Substantia nigra (tissue), 51 donors: ENCODE measurements at places on chromosomes 6 and 20.
A peak's percentile ranks its signal among the peaks of the same experiment; 100 is the strongest.

GRCh38 chr6:134610411-134610810 lies 292.5 kb upstream of the SGK1 start:
- no peak for DNase-seq

DNA sequence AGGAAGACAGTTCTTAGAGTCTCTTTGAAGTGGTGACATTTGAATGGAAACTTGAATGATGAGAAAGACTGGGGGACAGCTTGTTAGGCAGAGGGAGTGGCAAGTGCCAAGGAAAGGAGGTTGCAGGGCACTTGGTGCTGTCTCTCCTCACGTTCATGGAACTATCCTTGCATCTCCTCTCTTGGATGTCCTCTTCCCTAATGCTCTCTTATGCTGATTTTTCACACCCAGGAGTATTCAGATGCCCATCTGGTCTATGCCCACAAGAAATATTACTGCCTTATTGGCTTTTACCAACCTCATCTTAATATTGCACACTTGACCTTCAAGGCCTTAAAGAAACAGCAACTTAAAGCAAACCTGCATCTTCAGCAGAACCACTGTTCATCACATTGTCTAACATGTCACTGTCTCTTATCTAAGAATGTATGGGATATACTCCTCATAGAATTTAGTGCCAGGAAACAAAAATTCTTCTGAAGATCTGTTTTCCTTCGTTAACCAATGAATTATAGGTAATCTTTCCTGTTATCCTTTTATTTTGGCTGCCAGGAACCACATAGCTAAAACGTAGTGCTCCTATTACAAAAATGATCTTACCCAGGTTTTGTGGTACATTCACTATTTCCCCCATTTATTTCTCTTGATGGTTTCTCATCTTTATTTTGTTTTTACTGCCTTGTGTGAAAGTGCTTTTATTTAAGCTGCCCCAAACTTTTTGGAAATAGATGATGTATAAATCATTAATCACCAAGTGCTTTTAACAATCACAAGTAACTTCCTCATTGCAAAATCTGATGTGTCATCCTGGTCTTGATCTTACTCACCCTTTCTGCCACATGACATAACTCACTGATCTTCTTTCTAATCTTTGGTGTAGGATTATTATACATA lies 12.8 kb downstream of the RGS17 start:
- no peak for DNase-seq

DNA sequence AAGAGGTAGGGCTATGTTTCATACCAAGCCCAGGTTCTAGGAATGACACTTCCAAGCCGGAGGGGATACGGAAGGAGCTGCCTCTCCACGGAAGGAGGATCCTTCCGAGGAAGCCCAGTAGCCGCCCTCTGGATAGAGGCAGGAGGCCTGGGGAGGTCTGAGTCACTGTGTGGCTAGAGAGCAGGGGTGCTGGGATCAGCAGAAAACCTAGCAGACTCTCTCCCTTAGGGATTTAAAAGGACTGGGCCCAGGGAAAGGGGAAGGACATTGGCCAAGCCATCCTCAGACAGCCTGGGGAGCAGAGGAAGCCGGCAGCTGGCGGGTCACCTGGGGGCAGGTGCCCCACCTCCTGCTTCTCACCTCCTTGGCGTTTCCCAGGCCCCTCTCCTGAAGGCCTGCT lies 36.6 kb upstream of the NFATC2 start:
- DNase-seq = no peak

- no peak for DNase-seq
These were observed 70.8 kb upstream of the NXT1 start for GRCh38 chr20:23279836-23280235.

DNA sequence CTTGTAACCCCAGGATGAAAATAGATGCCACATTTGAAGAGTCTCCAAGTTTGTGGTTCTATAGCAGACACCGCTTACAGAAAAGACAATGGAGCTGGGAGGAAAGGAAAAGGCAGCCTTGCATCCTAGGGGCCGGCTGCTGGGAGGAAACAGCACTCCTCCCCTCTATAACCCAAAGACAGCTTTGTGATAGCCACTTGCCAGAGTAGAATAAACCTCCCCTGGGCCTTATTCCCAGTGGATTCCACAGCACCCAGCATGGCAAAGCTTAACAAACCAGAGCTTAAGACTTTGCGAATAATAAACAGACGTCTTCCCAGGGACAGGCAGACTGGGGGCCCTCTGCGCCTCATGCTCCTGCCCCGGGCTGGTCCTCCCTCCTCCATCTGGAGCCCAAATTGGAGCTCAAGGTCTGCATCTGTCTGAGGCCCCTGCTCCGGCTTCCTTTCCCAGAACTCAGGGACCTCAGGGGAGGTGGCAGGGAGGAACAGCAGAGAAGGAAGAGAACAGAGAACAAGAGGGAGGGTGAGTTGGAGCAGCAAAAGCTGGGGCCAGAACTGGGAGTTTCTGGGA lies 8.8 kb upstream of the TAF8 start:
- no peak for DNase-seq

- no peak for DNase-seq
These were observed 10.3 kb downstream of the SCRT2 start for GRCh38 chr20:665276-665675.

DNA sequence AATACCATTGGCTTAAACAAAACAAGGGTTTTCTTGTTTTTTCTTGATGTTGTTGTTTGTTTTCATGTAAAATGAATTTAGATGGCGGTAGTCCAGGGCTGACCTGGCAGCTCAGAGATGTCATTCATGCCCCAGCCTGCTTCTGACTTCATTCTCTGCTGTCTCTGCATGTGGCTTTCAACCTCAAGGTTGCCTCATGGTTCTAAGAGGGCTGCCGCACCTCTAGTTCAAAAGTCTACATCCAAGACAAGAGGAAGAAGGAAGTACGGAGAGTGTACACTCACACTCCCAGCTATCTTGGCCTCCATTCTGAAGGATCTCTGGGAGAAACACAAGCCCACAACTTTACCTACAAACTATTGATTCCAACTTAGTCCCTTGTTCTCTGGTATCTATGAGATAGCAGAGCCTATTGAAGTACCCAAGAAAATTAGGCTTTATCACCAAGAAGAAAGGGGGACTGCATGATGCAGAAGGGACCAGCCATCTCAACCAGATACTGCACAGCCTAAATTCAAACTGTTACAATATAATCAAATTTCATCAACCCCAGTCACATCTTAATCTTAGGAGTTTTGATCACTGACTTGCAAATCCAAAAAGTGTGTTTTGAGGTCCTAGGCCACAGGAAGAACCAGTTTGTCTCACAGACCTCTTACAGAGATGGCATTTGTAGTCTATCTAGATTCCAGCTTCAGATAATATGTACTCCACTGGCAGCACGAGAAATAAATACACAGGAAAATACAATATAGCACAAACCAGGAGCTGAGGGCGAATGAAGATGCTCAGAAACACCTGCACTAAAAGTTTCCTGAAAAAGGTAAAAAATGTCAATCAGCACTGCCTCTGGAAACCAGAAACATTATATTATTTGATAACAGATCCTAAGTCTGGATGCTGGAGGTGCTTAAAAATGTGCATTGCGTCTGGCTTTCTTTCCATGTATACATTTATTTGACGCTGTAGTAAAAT lies 866 bp upstream of the BTN3A3 start:
- DNase-seq = no peak

GRCh38 chr6:2752477-2753109 lies 1.9 kb upstream of the MYLK4 start:
- DNase-seq = no peak

DNA sequence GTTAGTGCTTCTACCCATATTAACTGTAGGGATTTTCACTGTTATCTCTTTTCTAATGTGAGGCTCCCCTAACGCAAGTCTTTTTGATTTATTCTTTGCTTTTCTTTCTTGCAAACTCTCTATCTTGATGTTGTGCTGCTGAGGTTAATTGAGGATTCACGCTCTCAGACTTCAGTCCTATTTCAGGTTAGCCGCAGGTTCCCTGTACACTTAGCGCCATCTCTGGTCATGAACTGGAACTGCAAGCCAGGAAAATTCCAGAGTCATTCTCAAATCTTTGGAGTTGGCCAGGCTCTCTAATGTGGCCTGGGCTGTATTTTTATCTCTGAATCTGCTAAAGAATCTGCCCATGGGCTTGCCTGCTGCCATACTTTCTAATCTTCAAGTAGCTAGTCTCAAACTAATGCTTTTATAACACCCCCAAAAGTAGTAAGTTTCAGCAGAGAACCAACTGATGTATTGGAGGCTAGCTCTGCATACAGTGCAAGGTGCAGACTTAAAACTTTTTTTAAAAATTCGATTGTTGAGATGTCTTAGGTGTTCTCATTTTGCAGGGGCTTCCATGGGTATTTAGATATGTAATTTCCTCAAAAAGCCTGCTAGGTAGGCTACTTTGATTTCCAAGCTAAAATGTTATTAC lies 91.1 kb upstream of the OPRM1 start:
- peak; percentile 4 for DNase-seq

DNA sequence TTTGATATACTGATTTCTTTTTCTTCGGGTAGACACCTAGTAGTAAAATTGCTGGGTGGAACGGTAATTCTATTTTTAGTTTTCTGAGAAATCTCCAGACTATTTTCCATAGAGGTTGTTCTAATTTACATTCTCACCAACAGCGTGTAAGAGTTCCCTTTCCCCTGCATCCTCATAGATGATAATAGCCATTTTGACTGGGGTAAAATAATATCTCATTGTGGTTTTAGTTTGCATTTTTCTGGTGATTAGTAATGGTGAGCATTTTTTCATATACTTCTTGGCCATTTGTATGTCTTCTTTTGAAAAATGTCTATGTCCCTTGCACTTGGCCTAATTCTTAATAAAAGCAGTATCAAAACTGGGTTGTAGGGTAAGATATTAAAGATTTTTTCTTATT lies 148.9 kb upstream of the SIM1 start:
- no peak for DNase-seq
